ENCODE measurements at places on chromosomes 12 and 14. TPM values are rescaled to one million over a fixed set of nuclear protein-coding genes. Genes with fewer than 3 reads are reported as not detected.

The SLC38A2 gene
- total RNA-seq, result 270 TPM

GRCh38 chr14:77406086-77406485 lies 17.2 kb downstream of the NOXRED1 start:
- H3K27me3 ChIP-seq, result no peaks in the 10 kb centered on the region
- H3K36me3 ChIP-seq, result no peaks in the 10 kb centered on the region
- DNase-seq, result no peak
- no peak overlapping the region for H3K4me3 ChIP-seq

GRCh38 chr14:53979113-53979681 lies 22.6 kb upstream of the BMP4 start:
- H3K27me3 ChIP-seq, result no peaks in the 10 kb centered on the region
- no peak overlapping the region for H3K4me3 ChIP-seq
- H3K36me3 ChIP-seq, result no peaks in the 10 kb centered on the region

The MSRB3 gene
- 48.4 TPM for total RNA-seq

DNA sequence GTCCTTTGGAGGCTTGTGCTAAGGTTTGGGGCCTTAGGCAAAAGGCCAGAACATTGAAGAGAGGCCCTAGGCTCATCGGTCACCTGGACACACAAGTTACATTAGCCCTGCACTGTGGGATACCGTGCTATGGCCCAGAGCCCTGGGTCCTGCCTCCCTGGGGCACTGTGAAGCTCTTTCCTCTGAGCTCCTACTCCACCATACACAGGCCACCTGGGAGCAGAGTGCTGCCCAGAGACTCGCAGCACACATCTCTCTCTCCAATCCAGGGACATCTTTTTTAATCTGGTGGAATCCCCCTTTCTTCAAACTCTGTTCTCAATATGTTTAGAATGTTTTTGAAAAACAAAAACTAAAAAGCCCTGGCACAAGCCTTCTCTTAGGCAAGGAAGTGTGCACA lies 314.2 kb upstream of the RGS6 start:
- H3K36me3 ChIP-seq, result no peaks in the 10 kb centered on the region
- no peaks in the 10 kb centered on the region for H3K27me3 ChIP-seq
- H3K27ac ChIP-seq, result no peak overlapping the region
- H3K4me3 ChIP-seq, result no peak overlapping the region
- H3K4me1 ChIP-seq, result no peaks in the 10 kb centered on the region
- no peak for DNase-seq
